ENCODE measurements at places on chromosomes 1 and 21. TPM values are rescaled to one million over a fixed set of nuclear protein-coding genes. Genes with fewer than 3 reads are reported as not detected.

- DNase-seq = no peak
Observed at GRCh38 chr1:206666031-206666561, 18.6 kb upstream of the MAPKAPK2 start.

DNA sequence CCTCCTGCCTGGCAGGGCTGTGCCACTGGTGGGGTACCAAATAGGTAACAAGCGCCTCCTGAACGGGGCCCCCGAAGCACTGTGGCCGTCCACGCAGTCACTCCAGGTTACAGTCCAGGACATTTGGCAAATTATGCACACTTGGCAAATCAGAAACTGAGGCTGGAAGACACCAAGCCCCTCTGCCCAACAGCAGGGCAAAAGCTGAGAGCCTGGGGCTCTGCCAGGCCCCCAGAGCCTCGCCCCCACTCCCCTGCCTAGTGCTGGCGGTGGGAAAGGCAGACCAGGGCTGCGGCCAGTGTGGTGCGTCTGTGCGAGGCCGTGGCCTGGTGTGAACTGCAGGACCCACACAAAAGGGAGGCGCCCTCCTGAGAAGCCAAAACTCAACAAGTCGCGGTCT, 9.4 kb downstream of the PANK4 start:
- no peak for DNase-seq

DNA sequence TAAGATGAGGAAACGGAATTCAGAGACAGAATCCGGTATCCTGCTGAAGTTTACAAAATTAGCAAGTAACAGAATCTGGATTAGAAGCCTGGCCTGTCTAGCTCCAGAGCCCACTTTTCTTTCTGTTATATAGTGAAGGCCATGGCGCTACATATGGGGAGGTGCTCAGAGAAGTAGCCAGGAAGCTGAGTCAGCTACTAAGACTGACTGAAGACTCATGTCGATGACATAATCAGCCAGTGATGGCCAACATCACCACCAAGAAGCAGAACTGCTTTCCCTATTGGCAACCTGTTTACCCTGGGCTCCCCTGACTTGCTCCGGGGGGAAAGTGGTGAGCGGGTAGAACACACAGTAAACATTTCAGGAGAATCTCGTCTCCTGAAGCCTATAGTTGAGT, 18.8 kb downstream of the LRRC52 start:
- DNase-seq = no peak

- no peak for DNase-seq
Observed at GRCh38 chr1:59125676-59126320, 171.1 kb upstream of the FGGY start.

DNA sequence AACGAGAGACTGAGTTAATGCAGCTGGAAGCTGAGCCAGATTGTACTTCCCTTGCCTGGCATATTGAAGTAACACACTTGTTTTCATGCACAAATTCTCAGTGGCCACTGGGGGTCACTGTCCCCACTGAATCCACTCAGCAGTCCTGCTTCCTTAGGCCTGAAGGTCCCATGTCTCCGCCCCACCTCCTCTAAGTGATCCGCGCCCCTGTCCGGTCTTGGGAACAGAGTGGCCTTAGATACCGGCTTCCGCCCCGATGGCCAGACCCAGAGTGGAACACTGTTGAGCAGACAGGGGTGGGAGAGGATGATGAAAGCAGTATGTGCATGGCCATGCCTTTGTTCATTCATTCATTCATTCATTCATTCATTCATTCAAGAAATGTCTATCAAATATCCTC, 34.8 kb downstream of the CHAF1B start:
- peak; percentile 92 for DNase-seq

- DNase-seq = no peak
Observed at GRCh38 chr1:210332719-210333398, 4.2 kb downstream of the HHAT start.

- DNase-seq = no peak
Observed at GRCh38 chr1:46523496-46524353, 27.7 kb downstream of the KNCN start.

GRCh38 chr1:25612421-25612820, 4.2 kb upstream of the MAN1C1 start:
- no peak for DNase-seq

DNA sequence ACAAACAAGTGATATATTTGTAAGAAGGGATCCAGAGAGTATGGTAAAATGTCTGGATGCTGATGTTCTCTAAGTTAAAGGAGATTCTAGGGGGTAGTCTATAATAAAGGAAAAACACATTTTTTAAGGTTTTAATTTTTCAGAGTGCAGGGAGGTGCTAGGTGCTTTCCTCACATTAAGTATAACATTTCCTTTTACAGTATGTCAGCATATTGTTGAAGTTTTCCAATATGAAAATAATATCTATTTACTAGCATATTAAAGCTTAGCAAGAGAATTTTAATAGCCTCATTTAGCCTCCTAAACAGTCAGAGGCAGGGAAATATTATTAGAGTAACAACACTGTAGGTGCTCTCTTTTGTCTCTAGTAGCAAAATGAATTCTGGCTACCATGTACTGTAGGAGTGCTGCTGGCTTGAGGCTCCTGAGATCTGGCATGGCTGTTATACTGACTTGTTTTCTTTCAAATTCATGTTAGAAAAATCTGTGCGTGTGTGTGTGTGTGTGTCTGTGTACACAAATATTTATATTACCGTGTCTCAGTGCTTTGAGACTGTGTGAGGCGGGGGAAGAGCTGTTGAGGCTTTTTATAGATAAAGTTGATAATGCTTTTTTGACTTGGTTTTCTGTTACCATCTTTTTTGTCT, 71.0 kb downstream of the POU2F1 start:
- DNase-seq = no peak

- DNase-seq = peak; percentile 98
Observed at GRCh38 chr1:150561254-150561973, 12.2 kb downstream of the ADAMTSL4 start.

DNA sequence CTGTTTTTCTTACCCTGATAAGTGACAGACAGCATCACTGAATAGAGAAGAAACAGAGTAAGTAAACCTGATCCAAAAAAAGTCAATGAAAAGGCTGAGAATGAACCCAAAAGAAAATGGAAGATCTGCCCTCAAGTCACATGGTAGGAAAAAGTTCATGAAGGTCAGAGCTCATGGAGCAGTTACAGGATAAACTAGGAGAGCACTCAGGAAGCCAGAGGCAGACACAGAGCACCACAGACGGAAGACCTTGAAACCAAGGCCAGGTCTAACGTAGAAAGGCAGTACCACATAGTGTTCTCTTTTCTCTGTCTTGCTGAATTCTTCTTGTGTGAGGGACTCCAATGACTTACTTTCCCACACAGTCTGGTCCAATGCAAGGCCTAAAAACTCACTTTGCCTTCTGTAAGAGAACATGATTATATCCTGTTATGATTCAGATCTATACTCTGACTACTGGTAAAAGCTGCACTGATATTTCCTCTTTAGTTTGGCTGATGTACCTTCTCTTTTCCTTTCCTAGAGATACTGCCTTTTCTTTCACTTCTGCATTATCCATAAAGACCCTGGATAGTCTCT, 40.8 kb downstream of the RTCA start:
- no peak for DNase-seq

DNA sequence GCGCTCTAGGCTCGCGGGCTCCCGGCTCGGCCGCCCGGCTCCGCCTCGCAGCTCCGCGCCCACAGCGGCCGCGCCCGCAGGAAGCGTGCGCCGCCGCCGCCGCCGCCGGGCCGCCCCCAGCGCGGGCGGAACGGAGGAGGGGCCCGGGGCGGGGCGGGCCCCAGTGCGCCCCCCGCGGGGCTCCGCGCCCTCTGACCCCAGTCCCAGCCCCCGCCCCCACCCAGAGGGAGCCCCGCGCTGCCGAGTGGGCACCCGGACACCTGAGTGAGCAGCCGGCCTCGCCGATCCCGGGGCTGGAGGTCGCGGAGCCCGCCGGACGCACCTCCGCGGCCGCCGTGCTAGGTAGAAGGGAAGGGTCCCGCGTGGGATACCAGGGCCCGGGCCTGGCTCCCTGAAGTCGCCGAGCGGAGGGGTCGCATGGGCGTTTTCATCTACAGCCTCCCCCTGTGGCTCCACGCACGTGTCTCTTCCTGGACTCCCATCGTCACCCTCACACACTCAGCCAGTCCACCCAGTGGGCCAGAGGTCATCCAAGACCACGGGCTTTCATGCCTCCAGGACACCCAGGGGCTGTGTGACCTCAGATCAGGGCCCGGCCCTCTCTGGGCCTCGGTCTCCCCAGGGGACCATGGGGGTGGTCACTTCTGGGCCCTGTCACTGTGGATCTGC, at the start of gene SDC3:
SDC3 (minus strand) TSS at position 63 of the 669 bp plus-strand sequence. CDS start 172 bp downstream, outside the sequence.
- no peak for DNase-seq

- no peak for DNase-seq
Observed at GRCh38 chr1:209522826-209523225, 60.7 kb upstream of the CAMK1G start.

ADAM30 gene
- not detected for total RNA-seq

CLDN17 gene
- not detected for total RNA-seq

CRYAA gene
- total RNA-seq = not detected

ARHGAP29 gene
- total RNA-seq = 187 TPM

TSPAN1 gene
- 0.68 TPM for total RNA-seq

FHAD1 gene
- total RNA-seq = not detected

KISS1 gene
- total RNA-seq = not detected

Measured in osteocyte (in vitro differentiated cells).